ENCODE measurements at places on chromosomes 7 and 10.

DNA sequence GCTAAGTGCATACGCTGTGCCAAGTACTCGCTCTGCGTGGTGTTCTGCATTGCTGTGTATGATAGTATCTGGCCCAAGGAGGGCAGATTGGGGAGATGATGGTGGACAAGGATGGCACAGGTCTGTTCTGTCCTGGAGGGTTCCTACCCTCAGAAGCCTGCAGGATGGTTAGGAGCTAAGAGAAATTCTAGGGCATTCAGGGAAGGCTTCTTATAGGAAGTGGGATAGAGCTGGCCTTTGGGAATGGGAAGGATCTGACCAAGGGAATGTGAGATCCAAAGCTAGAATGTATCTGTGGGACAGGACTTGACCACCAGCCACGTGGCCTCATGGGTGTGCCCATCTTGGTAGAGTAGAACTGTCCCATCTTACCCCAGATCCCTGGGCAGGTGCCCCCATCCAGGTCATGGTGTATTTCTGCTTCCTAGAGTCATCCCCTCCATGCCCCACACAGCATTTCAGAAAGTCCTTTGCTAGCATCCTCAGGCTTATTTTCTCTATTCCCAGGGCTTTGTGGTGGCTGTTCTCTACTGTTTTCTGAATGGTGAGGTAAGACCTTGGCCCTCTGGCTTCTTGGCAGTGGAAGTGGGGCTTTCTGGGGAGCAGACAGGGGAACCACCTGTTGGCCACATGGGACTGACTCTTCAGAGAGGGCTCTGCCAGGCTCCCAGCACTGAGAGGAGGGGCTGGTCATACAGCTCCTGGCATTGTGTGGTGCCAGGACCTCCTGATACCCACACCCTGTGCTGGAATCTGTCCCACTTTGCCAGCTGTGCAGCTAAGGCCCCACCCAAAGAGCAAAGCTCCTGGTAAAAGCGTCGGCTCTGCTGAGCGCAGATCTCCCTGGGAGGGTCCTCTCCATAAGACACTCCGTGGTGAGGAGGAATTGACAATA, 52.5 kb downstream of the ADCYAP1R1 start:
- no peak for DNase-seq

DNA sequence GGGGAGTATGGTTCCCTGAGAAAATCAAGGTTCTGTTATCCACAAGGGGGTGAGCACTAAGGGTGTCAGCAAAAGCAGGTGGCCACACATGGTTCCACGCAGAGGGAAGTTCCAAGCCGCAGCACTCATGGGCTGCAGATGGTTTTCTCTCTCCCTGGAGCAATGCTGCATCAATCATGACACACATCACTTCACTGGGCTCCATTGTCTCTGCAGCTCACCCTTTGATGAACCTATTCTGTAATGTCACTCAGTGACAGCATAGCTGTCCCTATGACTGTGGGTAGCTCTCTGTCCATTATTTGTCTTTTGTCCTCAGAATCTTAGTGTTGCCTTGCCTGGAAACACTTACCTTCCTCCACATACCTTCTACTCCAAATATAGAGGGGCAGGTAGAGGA, 34.8 kb downstream of the LRRC18 start:
- no peak for DNase-seq

DNA sequence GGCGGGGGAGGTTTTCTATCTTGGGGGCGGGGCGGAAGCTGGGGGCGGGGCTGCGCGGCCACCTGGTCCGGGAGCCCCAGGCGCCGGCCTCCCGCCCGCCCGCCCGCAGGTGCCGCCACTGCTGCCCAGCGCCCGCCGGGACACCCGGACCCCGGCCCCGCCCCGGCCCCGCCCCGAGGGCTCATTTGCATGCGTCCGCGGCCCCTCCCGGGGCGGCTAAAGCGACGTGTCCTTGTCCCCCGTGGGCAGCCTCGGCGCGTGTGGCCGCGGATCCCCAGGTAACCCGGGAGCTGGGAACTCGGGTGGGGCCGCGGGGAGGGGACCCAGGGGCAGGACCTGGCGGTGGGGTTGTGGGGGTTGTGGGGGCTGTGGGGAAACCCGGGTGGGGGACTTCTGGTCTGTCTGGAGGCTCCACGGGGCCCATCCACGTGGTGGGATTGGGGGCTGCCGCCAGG, at the start of gene BHLHA15:
BHLHA15 (plus strand) TSS at position 219 of the 455 bp plus-strand sequence. CDS start 871 bp downstream, outside the sequence.
- DNase-seq: no peak

- no peak for DNase-seq
Measured at GRCh38 chr10:121566755-121567154, 31.5 kb downstream of the FGFR2 start.

DNA sequence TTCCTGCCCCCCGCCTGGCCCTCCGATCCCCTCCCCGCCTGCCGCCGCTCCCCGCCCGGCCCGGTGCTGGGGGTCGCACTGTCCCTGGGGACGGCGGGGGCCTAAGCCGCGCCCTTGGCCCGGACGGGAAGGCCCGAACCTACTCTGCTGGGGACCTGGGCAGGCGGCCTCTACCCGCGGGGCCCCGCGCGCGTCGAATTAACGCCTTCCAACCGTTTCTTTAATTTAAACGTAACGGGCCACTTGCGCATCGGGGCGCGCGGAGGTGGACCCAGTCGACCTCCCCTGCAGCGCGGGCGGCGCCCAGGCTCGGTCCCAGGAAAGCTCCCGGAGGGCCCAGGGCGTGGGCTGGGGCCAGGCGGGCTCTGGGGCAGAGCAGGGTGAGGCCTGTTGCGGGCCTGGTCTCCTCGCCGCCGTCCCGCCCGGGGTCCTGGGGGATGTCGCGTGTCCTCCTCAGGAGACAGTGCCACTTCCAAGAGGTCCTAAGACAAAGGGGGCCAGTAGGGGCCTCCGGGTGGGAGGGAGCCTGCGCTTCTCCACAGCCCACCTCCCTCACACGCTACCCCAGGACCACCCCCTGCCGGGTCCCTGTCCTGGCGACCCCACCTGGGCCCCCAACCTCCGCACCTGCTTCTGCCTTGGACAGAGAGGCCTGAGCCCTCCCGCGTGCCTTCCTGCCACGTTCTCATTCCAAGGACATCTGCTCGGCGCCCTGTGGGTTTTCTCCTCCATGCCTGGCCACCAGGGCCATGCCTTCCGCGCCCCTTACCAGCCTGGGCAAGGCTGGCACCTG, 658 bp upstream of the PTPRN2 start:
- no peak for DNase-seq

Measured in HT1080 (cell line).